Large intestine (tissue), 12 donors: ENCODE measurements at places on chromosomes 13 and 19.

DNA sequence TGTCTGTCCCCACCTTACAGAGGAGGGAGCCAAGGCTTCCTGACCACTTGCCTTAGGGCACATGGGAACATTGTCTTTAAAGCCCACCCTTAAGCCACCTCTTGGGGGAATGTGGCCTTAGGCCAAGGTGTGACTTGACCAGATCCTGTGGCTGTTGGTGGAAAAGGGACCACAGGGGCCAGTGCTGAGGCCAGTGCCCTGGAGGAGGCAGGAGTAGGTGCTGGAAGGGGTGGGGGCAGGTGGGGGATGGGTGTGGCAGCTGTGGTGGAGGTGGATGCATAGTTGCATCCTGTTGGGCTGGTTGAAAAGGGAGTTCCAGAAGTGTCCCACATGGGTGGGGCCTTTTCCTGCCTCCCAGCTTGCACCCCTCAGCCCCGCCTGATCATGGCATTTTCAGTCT lies 44.8 kb downstream of the DNM2 start:
- H3K4me3 ChIP-seq = no peak overlapping the region
- DNase-seq = no peak
- H3K27me3 ChIP-seq = no peaks in the 10 kb centered on the region
- H3K36me3 ChIP-seq = peaks cover 29% of the 10 kb centered on the region

GRCh38 chr13:62875118-62875640 lies 1459.5 kb upstream of the PCDH20 start:
- no peaks in the 10 kb centered on the region for H3K36me3 ChIP-seq
- no peaks in the 10 kb centered on the region for H3K27me3 ChIP-seq
- DNase-seq = no peak

- H3K4me1 ChIP-seq = no peaks in the 10 kb centered on the region
- H3K27me3 ChIP-seq = no peaks in the 10 kb centered on the region
- DNase-seq = no peak
- H3K4me3 ChIP-seq = no peak overlapping the region
- no peak overlapping the region for H3K27ac ChIP-seq
Observed at GRCh38 chr13:26656919-26657318, 99.4 kb downstream of the WASF3 start.

- no peak for DNase-seq
- H3K4me3 ChIP-seq = no peak overlapping the region
- no peak overlapping the region for H3K27ac ChIP-seq
- peaks cover 2% of the 10 kb centered on the region for H3K36me3 ChIP-seq
- H3K4me1 ChIP-seq = no peaks in the 10 kb centered on the region
Observed at GRCh38 chr19:49182848-49183375, 25.3 kb downstream of the TRPM4 start.

DNA sequence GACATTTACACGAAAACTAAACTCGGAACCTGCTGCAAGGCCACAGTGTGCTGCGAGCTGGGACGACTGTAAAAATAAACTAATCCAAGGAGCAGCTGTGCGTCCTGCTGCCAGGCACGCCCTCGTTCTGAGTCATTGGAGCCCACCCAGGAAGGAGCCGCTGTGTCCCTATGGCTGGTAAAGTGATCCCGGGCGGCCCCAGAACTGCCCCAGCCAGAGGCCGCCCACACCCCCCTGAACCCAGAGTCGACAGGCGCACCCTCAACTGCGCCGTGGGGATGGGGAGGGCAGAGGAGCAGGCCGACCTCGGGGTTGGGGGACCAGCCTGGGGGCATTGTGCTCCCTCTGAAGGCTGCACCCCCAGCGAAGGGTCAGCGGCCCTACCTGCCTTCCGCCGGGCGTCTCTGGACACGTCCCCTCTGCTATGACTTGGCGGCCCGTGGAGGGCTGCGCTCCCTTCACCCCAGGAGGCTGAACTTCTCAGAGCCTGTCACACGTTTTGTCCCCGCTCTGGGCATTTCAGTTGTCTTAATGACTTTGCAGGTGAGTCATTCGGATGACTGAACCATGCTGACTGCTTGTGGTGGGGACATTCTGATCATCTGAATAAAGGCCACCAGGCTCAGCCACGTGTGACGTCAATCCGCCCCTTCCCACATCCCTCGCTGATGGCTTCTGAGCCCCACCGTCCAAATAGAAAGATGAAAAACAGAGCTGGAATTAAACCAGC lies 42.7 kb downstream of the ADPRHL1 start:
- no peaks in the 10 kb centered on the region for H3K36me3 ChIP-seq
- no peak overlapping the region for H3K4me3 ChIP-seq
- DNase-seq = no peak
- no peaks in the 10 kb centered on the region for H3K27me3 ChIP-seq
- peaks cover 3% of the 10 kb centered on the region for H3K4me1 ChIP-seq
